Tibial artery (tissue), 4 donors: ENCODE measurements at places on chromosomes 1 and 21.

DNA sequence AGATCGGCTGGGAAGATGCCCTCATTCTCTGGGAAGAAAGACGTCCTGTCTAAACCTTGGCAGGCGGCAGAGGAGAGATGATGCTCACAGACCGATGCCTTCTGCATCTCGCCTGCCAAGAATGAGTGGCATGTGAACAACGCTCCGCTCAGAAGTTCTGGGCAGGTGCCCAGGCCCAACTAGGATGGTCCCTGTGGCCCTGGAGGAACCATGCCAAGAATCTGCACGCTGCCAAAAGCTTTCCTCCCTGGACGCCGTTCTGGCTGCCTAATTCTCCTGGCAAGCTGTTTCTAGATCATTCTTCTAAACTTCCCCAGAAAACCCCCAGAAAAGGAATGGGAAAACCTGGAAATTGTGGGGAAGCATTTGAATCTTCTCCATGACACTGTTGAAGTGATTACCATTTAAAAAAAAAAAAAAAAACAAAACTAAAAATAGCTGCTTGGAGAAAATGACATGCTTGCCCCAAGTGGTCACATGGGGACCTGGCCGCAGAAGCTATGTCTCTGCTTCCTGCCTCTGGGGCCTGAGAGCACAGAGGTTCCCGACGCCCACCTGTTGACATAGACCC lies 440.9 kb downstream of the PRDM2 start:
- DNase-seq = peak; percentile 34

- no peak for DNase-seq
These were observed 34.3 kb upstream of the CREG1 start for GRCh38 chr1:167587872-167588271.

- DNase-seq = no peak
These were observed 292.4 kb downstream of the GRIK1 start for GRCh38 chr21:29647353-29647781.

DNA sequence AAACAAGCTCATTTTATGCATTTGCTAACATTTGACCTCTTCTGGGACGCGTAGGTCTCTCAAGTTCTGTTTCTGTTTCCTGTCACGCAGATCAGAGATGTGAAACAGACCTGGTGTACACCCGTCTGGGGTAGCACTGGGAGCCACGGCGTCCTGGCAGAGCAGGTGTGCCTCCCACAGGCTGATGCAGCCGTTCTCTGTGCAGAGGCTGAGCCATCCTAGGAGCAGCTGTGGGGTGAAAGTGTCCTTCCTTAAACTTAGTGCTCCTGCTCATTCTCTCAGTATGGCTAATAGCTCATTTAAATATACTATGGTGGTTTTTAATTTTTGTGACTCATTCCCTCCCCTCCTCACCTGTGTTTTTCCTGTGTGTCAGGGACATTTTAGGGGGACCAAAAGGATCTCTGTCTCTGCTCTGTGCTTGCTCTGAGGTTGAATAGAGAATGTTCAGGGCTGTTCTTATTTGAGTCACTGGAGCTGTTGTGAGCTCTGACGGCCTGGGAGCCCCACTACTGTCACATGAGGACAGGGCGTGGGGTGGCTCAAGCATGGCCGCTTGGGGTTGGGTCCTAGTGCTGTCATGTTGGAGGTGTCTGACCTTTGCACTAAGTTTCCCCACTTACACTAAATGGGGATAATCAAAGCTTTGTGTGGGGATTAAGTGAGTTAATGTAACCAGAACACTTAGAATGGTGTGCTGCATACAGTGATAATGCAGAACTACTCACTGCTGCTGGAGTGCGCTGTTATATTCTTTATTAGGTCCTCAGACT lies 43.0 kb downstream of the GALNT2 start:
- DNase-seq = no peak

DNA sequence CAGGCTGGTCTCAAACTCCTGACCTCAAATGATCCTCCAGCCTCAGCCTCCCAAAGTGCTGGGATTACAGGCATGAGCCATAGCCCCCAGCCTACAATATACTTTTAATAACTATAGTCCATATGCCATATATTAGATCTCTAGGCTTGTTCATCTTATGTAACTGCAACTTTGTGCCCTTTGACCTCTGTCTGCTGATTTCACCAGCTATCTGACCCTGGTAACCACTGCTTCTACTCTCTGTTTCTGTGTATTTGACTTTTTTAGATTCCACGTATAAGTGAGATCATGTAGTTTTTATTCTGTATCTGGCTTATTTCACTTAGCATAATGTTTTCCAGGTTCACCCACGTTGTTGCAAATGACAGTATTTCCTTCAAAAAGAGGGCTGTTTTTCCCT lies 25.5 kb downstream of the STUM start:
- no peak for DNase-seq

DNA sequence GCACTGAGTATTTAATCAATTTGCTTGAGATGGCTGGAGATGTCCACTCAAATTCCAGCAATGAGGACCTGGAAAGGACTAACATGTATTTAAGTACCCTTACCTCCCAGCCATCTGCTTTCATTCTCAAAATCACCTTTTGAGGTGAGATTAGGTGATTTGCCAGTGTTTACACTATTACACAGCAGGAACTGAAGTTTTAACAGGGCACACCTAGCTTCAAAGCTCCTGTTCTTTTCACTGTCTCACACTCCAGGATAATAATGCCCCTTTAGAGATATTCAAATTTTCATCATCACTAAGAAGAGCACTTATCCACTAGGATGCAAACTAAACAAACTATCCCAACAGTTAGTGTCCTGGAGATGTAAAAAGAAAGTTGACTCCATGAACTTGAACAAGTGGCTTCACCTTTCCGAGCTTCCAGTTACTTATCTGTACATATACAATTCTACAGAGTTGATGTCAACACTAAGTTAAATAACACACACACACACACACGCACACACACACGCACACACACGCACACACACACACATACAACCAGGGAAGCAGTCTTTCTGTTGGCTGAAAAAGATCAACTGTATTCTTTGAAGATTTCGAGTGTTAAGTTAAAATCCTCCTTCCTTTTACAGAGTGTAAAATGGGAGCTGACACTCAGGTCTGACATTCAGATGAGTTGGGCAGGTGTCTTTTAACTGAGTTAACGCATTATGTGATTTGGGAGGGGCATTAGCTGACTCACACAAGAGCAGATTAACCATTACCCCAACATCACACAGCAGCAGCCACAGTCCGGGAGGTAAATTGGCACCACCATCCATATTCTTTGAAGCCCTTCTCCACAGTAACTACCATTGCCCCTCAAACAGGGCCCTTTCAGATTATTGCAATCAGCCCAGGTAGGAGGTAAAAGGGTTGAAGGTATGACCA lies 15.5 kb upstream of the JAK1 start:
- no peak for DNase-seq

DNA sequence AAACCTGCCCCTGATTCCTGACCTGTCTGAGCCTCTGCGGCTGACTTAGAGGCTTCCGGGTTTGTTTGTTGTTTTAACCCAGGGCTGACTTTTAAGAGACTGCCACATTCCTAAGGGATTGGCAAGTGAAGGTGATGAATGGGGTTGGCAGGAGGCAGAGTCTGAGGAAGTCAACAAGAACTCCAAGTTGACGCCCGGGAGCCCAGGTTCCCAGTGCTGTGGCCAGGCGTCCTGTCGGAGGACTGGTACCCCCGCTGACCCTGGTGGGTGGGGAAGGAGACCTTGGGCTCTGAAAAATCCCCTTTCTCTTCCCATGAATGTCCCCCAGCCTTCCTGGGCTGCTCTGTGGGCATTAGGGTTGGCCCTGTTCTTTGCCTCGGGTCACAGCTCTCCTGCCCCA lies 19.7 kb upstream of the EPS8L3 start:
- DNase-seq = no peak

DNA sequence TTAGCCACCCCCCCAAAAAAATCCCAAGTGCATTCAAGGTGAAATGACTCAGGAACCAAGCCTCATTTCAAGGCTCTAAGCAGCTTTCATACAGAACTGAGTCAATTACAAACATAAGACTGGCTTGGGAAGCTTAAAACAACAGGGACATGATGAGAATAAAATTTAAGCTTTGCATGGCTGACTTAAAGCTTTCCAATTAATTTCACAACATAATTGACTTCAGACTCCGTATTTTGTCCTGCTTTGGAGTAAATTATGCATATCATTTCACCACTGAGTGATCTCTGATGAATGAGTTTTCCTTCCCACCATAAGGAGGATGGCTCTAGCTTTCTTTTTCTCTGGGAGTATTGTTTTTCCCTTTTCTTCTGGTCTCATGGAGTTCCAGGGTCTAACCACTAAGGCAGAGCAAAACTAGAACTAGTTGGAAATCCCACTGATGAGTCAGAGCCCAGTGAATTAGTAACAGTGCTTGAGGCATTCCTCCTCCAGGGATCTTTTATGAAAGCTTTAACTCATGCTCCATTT lies 72.8 kb downstream of the XCL2 start:
- no peak for DNase-seq
